Left lung (tissue), 14 donors: ENCODE measurements at places on chromosomes 6 and 20. TPM values are rescaled to one million over a fixed set of nuclear protein-coding genes. Genes with fewer than 3 reads are reported as not detected.

The KIF6 gene
- 4.4 TPM for polyA plus RNA-seq

DNA sequence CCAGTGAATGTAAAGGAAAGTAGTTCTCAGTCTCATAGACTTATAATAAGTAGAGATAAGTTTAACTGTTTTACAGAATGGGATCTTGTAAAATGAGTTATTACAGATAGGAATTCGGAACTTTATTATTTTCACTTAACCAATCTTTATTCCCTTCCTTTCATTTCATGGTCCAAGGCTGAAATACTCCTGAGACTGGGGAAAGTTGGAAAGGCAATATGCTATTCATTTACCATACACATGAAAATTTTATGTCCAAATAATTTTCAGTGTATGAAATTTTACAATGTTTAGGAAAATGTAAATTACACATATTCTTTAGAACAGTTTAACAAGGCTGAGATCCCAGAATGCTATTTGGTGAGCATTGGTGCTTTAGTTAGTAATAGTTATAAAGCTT lies 62.3 kb downstream of the HMGCLL1 start:
- no peak for DNase-seq

- DNase-seq: no peak
Observed at GRCh38 chr6:4008324-4009047, 70.5 kb downstream of the FAM217A start.

GRCh38 chr20:63635431-63636141 lies 8.7 kb upstream of the GMEB2 start:
- DNase-seq: no peak

- no peak for DNase-seq
Observed at GRCh38 chr20:46749147-46749546, 39.7 kb downstream of the SLC2A10 start.

The SCAF8 gene
- polyA plus RNA-seq: 57.6 TPM

- no peak for DNase-seq
Observed at GRCh38 chr20:48720256-48720985, 107.4 kb downstream of the PREX1 start.

GRCh38 chr6:161064915-161065314 lies 73.3 kb downstream of the MAP3K4 start:
- no peak for DNase-seq

- no peak for DNase-seq
Observed at GRCh38 chr6:167932468-167933276, 64.8 kb upstream of the KIF25 start.

DNA sequence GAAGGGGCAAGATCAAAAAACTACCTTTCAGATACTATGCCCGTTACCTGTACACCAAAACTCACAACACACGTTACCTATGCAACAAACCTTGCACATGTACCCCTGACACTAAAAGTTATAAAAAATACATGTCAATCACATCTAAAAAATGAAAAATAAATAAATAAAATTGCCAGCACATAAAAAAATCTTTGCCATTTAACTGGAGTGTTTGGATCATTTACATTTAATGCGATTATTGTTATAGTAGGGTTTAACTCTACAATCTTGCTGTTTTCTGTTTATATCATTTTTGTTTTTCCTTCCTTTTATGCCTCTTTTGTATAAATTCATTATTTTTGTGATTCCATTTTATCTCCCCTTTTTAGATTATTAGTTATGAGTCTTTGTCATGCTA lies 106.3 kb downstream of the RFX6 start:
- no peak for DNase-seq

The TRIM31 gene
- 0.31 TPM for polyA plus RNA-seq

GRCh38 chr20:21308340-21308739 lies 5.2 kb downstream of the XRN2 start:
- no peak for DNase-seq

- no peak for DNase-seq
Observed at GRCh38 chr6:149014631-149015534, 268.1 kb downstream of the UST start.

The PHACTR3 gene
- 4.8 TPM for polyA plus RNA-seq

- DNase-seq: no peak
Observed at GRCh38 chr6:12483712-12484111, 193.6 kb downstream of the EDN1 start.

- DNase-seq: no peak
Observed at GRCh38 chr6:127586372-127586771, 9.4 kb downstream of the C6orf58 start.

The TAP2 gene
- 15.5 TPM for polyA plus RNA-seq

DNA sequence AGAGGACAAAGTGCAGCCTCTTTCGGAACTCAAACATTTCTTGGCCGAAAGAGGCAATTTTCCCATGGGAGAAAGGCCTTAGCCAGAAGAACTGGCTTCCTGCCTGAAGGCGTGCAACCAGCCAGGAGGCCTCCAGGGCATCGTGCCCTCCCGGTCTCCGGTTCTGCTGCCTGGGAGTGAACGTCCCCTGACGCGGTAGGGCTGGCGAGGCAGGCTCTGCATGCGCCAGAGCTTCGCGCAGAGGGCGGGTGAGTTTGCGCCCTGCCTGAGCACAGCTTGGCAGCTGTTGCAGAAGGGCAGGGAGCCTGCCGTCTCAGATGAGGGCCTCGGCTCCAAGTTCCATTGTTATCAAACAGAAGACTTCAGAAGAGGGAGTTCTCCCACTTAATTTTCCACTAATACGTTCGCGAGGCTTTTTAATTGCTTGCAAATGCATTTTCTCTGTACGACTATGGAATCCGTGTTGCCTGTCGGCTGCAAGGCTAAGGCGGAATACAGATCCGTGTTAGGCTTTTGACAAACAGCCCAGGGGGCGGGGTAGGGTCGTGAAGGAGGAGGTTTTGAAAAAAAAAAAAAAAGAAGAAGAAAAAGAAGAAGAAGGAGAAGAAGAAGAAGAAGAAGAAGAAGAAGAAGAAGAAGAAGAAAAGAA lies 5.5 kb upstream of the TFAP2D start:
- no peak for DNase-seq

The PSMB9 gene
- polyA plus RNA-seq: 16.1 TPM

DNA sequence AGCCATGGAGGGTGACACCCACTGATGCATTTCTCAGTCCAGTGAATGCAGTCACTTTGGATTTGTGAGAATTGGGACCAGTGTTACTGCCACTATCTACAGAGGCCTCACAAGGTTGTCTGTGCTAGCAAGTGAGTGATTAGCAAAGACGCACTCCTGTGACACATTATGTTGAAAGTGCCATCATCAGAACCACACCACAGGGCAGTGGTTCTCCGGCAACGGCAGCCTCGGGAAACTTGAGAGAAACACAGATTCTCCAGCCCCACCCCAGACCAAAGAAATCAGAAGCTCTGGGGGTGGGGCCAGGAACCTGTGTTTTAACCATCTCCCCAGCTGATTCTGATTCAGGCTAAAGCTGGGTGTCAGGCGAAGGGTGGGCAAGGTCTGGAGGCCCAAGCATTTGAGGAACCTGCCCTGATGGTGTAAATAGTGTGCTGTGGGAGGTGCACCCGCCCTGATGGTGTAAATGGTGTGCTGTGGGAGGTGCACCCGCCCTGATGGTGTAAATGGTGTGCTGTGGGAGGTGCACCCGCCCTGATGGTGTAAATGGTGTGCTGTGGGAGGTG lies 39.9 kb downstream of the TMEM242 start:
- DNase-seq: no peak

The SLC22A2 gene
- polyA plus RNA-seq: 0.04 TPM

The RTF2 gene
- polyA plus RNA-seq: 130 TPM

GRCh38 chr6:2488578-2488977 lies 243.2 kb upstream of the GMDS start:
- no peak for DNase-seq

GRCh38 chr20:44586289-44586911 lies 4.0 kb downstream of the PKIG start:
- DNase-seq: no peak

DNA sequence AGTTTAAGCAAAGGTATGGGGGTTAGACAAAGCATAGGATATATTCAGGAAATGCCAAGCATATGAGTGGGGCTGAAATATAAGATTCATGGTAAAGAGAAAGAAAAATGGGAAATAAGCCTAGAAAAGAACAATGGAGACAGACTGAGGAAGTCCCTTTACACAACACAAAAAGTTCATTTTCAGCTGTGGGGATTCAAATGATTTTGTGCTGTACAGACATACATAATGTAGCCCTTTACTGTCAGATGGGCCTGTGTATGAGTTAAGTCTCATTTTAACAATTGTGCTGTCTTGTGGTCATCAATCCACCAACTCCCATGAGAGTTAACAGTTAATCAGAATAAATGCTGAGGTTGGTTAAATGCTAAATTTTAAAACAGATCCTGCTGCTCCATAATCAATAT lies 37.2 kb downstream of the REV3L start:
- DNase-seq: no peak

The ZNF165 gene
- 3.8 TPM for polyA plus RNA-seq
